A549 treated with CpdA at 1 μM for 4 hours (cell line): ENCODE measurements at places on chromosomes 7 and 10. TPM values are rescaled to one million over a fixed set of nuclear protein-coding genes. Genes with fewer than 3 reads are reported as not detected.

The PAX4 gene
- not detected in 5 replicates for total RNA-seq

The STOX1 gene
- total RNA-seq, result 0.74 to 1.1 TPM (median 0.86 TPM) in 5 replicates

The ASB10 gene
- total RNA-seq, result not detected in 5 replicates

The CNTNAP2 gene
- total RNA-seq, result 0.03 TPM in 1 of 5 replicates, not detected in the others

The SEC31B gene
- total RNA-seq, result 2.2 to 3.1 TPM (median 2.5 TPM) in 5 replicates

The SLC26A3 gene
- total RNA-seq, result not detected in 5 replicates

The PAOX gene
- 0.92 to 2.4 TPM (median 2.0 TPM) in 5 replicates for total RNA-seq

The ANXA8L1 gene
- total RNA-seq, result 80.3 to 122 TPM (median 96.8 TPM) in 5 replicates

The LRRN3 gene
- total RNA-seq, result 0.06 to 0.17 TPM (median 0.07 TPM) in 5 replicates

The HGF gene
- total RNA-seq, result 0.06 TPM in 2 of 5 replicates, not detected in the others
